ENCODE measurements at places on chromosomes 5 and 9.

- DNase-seq, result no peak
Measured at GRCh38 chr5:58285900-58286299, 174.0 kb downstream of the PLK2 start.

DNA sequence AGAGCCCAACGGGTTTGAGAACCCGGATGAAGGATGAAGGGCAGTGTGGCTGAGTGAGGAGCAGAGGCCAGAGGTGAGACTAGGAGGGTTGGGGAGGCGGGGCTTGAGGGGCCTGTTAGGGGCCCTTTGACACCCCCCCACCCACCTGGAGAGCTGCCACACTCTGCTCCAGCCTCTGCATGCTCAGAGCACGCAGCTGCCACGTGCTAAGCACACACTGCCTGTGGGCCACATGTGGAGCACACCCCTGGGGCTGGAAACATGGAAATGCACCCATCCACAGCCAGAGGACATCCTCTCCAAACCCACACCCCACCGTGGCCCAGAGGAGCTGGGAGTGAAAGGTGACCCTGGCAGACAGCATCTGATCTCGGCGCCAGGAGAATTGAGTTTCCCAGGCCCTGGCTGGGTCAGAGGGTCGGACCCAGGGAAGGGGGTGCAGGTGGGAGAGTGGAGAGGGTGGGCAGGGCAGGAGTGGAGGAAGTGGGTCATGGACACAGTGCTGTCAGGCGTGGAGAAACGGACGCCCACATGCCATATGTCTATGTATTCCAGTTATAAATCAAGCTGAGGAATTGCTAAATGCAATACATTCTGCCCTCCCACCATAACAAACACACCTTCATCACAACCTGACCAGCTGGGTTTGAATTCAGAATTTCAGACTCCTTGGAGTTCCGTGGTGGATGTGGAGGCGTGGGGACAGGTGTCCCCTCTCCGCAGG, 5.9 kb downstream of the DNM1 start:
- no peak for DNase-seq

GRCh38 chr9:11340654-11341053, 727.9 kb upstream of the PTPRD start:
- DNase-seq, result no peak

- DNase-seq, result no peak
Measured at GRCh38 chr9:131912069-131912468, 167.6 kb downstream of the MED27 start.

DNA sequence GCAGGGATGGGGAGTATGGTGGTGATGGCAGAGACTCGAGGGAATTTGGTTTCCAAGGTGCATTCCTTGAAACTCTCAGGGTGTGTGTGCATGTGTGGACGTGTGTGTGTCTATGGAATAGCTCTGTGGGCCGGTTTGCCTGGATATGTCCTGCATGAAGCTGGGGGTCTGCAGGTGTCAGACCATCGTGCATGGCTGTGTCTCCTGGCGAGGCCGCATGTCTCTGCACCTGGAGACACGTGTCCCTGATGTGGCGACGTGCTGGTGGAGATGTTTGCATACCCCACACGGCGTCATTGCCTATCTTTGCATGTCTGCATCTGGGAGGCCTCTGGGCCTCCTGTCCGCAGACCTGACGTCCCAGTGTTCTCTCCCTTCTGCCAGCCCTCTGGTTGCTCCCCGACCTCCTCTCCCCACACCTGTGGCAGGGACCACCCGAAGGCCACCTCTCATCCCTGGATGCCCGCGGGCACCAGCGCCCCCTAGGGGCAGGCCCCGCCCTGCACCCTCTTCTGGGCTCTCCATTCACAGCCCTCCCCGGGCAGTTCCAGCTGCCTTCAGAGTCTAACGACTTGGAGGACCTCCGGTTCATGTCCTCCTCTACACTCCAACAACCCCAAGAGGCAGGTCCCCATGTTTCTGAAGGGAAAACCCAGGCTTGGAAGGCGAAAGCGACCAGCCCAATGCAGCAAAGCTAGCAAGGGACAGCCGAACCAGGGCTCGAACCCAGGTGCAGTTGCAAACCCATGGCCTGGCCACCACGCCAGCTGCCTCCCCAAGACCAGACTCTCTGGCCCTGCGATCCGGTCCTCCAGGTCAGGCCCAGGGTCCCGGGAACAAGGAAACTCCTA, 88.6 kb downstream of the LMX1B start:
- DNase-seq, result no peak

DNA sequence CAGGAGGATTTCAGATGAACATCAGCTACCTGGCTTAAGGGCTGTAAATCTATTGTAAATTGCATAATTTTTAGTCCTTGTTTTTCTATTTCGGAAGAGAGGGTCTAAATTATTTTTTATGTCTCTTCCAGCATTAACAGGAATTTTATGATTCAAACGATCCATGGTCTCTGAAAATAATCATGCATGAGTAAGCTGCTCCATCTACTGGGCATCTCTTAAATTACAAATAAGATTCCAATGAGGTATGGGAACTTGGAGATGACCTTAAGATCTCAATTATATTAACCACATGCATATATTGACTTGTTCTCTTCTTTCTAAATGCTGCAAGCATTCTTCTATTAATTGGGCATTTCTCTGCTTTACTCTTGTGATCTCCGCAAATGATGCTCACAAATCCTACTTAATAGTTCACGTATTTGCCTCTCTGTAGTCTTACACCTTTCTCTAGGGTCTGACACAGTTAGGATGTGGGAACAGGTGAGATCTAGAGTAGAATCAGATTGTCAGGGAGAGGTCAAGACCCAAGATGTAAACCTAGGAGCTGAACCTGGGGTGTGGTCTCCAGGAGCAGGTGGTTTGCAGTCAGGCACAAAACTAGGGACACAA, 86.9 kb downstream of the NUDT12 start:
- DNase-seq, result no peak

DNA sequence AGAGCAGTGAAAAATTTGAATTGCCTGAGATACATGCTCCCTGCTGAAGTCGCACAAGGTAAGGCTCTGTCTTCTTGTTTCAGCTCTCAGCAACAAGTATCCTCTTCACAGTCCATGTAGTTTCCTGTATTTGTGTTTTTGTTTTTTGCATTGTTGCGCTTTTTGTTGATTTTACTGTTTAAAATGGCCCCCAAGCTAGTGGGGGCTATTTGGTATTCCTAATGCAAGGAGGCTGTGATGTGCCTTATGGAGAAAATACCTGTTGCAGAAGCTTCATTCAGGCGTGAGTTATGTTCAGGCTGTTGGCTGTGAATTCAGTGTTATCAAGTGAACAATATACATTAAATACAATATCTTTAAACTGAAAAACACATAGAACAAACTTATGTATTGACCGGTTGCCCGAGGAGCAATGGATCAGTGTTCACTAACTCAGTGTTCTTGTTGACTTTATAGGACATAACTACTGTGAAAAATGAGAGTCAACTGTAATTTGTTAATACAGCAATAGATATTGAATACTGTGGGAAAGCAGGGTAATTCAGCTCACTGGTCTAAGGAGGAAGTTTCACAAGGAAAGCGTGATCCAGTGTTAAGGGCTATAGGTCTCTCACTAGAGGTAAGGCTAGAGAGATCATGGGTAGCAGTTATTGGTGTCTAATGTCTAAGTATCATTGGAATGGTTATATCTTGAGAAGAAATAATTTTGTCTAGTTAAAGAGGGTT, 150.5 kb downstream of the GCNT1 start:
- DNase-seq, result no peak

DNA sequence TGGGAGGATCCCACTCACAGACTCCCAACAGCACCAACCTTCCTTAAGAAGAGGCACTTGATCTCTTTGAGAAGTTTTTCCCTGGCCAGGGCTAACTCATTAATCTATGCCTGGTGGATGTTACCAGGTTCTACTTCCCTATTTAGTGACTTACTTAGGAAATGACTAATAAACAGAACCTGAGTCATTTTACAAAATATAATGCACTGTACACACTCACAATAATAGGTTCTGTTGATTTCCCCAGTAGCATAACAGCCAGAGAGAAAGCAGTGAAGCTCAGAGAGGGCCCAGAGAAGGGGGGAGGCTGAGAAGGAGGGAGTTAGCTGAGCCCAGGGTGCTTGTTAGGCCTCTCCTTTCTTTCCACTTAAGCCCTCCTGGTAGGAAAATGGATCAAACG, 27.1 kb downstream of the FRMD3 start:
- DNase-seq, result no peak

DNA sequence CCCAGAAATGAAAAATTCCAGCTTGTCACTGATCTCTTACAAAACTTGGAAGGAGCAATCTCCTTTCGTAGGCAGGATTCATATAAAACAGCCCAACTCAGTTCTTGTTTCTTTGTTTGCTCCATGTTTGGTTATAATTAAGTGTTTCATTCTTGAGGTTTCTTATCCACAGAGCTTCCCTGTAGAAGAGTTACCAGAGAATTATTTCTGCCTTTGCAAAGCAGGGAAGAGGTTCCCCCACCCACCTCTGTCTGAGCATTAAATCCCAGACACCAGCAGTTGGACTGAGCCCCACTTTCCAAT, 34.1 kb upstream of the RAI14 start:
- DNase-seq, result no peak

- DNase-seq, result no peak
Measured at GRCh38 chr5:148542812-148543211, 111.5 kb downstream of the HTR4 start.

DNA sequence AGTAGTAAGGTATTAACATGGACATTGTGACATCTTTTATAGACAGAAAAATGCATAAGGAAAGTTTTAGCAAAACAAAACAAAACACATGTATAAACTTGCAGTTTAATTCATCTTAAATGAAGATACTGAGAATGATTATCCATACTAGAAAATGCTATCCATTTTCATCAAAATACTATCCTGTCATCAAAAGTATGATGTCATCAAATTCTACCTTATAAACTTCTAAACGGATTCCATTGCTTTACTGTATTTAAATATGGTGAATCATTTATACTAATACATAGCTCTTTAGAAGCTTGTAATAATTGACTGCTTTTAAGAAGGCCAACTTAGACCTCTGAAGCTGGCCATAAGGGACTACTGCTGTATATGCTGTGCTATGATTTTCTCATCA, 221.0 kb downstream of the EDIL3 start:
- DNase-seq, result no peak

DNA sequence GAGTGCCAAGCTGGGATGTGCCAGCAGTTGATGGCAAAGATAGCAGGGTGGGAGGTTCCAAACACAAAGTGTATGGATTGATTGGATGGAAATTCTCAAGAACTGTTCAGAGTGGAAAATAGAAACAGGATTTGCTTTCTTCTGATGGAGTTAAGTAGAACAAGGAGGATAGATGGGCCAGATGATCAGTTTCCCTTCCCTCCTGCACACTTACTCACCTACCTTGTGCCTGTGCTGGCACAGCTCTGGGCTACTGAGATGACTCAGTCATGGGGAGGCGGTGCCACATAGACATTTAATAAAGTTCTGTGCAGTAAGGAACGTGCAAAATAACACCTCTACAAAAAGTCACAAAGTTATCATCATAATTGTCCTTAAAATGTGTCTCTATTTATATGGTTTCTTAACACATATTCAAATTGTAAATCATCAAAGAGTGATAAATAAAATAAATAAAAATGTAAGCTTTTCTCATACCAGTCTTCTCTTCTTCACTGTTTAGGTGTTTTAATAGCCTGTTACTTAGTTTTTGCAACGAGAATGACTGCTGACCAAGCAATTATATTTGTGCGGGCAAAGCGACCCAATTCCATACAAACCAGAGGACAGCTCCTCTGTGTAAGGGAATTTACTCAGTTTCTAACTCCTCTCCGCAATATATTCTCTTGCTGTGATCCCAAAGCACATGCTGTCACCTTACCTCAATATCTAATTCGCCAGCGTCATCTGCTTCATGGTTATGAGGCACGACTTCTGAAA, 12.7 kb downstream of the PTPDC1 start:
- no peak for DNase-seq

GRCh38 chr5:9348401-9348996, 197.4 kb downstream of the SEMA5A start:
- DNase-seq, result no peak

DNA sequence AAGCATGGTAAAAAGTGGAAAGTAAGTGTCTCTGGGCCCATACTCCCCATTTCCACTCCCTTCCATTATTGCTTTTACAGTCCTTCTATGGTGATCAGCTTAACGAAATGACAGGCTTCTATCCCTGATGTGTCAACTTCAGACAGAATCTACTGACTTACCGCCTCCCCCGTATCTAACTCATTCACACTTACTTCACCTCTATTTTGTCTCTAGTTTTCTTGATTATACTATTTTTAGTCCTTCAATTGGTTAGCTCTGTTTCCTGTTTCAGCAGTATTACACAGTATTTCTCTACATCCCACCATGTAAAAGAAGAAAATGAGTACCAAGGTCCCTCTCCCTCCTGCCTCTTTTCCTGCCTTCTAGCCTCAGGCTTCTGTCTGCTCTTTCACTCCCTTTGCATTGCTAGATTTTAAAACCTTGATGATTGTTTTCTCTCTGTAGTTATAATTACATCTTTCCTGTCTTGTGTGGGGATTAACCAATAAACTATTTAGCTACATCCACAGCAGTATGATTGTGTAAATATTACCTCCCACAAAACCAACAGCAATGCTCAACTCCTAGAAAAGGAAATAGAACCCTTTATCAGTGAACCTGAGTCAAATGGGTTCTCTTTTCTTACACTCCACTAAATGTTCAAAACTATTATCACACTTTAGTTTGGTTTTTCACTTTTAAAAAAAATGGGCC, 53.4 kb downstream of the GNAQ start:
- no peak for DNase-seq

DNA sequence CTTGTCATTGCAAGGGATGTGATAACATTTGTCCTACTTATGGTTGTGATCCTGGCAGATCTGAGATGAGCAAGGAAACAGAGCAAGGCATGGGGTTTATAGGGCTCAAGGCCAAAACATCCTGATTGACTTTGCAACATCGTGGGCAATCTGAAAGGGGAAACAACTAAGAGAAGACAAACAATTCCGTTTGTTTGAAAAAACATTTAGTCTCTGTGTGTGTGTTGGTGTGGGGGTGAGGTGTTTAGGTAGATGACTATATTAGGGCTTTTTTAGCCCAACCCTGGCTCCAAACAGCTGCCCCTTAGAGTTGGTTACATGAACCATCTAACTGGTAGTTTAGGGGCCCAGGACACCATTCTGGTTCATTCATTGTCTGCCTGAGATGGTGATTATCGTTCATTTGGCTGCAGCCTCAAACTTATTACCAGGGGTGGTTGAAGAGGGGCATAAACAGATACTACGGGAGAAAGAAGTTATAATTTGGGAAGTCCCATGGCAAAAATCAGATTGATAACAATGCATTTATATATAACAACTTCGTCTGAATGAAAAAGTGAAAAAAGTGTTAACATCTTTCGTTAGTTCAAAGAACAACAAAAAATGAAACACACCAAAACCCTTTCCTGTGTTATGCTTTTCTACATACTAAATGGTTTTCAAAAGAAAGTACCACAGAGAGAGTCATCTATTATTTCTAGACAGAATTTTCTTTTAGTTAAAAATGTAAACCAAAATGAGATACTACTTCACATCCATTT, 5.7 kb downstream of the FYB1 start:
- no peak for DNase-seq

GRCh38 chr5:134913795-134914194, 8.9 kb downstream of the PCBD2 start:
- no peak for DNase-seq

Data from NCI-H187 treated with DMSO at 0.1 percent for 48 hours (cell line).